Stimulated activated CD4-positive, alpha-beta T cell treated with anti-CD3 and anti-CD28 coated beads, Interleukin-4, amount 100 ng/mL, for 1 hour (primary cell): ENCODE measurements at places on chromosomes 2 and 18.

GRCh38 chr2:190927301-190927700 lies 46.7 kb downstream of the GLS start:
- DNase-seq: no peak

GRCh38 chr2:189327879-189328847 lies 113.1 kb upstream of the WDR75 start:
- no peak for DNase-seq

- no peak for DNase-seq
Measured at GRCh38 chr18:13403786-13404549, 185.4 kb downstream of the LDLRAD4 start.

- no peak for DNase-seq
Measured at GRCh38 chr2:160522951-160523710, 29.5 kb upstream of the RBMS1 start.

- no peak for DNase-seq
Measured at GRCh38 chr18:77811503-77811902, 561.9 kb downstream of the GALR1 start.

GRCh38 chr2:46236006-46236875 lies 61.0 kb upstream of the EPAS1 start:
- DNase-seq: no peak

DNA sequence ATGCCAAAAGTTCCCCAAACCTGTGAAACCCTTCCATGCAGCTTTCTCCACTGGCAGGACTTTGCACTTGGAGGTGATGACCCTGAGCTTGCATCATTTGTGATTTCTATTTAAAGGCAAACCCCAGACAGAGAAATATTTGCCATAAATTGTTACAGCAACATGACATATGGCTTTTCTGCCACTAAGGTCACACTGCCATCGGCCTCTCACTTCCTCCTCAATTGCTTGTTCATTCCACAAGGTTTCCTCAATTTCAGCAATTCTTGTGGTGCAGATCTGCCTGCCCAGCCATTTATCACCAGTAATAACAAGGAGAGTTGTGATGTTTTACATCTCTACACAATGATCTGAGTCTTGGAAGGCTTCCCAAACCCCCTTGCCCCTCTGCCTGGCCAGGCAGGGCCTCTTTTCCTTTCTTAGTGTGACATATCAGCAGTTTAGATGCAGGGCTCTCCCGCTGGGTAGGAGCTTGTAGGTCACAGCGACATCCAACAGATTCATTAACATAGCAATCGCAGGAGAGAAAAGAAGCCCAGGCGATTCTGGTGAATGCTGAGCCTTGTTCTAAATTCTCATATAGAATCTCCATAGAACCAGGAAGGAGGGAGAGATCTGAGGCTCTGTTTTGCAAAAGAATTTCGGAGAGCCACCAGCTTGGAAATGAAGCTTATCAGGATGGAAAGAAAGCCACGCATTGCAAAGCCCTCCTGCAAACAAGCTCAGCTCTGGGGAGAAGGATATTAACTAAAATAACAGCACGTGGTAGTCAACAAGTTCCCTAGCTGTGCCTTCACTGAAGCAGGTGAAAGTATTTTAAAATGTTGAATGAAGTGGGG lies 46.7 kb upstream of the ITGA6 start:
- DNase-seq: no peak

DNA sequence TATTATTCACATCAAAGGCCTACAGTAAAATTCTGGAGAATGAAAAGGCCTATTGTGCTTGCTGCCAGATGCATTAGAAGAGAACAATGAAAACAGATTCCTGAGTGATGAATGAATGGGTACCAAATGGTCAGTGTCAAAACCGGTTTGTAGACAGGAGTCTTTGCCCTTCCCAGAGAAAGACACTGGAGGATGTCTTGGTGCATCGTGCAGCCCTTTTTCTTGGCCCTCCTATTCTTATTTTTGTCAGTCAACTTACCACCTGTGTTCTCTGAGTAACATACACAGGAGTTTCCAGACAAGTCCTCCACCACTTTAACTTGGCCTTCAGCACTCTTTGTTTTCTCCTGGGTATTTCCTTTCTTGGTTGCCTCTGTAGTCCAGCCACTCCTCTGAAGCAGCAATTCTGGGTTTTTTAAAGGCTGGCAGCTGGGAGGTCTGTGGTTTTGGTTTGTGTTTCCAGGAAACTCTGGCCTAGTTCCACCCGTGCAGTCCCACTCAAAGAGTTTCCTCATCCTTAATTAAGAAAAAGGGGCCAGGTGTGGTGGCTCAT lies 29.4 kb downstream of the PSTPIP2 start:
- DNase-seq: no peak

DNA sequence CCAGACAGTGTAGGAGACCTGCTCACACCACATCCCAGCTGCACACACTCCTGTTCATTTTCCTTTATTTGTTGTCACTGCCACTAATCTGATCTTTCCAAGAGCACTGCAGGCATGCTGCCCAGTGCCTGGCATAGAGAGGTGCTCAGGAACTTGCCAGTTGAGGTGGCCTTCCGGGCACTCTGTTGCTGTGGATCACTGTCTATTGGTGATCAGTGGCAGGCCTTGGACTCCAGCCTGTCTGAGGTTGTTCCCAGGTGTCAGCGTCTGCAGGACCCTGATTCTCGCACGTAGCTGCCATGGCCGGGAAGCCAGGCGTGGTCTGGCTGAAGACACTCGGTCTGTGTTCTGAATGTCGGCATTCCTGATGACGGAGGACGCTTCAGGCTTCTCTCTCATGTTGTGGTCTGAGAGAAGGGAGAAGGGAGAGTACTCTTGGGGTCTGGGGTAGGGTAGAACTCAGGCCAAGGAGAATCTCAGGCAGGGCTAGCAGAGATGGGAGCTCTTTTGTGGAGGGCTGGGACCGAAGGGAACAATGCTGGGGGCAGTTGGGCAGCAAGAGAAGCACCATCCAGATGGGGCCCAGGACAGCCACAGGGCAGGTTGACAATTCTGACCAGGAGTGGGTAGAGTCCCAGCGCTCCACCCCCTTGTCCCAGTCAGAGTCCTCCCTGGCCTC lies 240.9 kb downstream of the MYCN start:
- no peak for DNase-seq

GRCh38 chr2:197369228-197369932 lies 58.8 kb upstream of the ANKRD44 start:
- DNase-seq: no peak

DNA sequence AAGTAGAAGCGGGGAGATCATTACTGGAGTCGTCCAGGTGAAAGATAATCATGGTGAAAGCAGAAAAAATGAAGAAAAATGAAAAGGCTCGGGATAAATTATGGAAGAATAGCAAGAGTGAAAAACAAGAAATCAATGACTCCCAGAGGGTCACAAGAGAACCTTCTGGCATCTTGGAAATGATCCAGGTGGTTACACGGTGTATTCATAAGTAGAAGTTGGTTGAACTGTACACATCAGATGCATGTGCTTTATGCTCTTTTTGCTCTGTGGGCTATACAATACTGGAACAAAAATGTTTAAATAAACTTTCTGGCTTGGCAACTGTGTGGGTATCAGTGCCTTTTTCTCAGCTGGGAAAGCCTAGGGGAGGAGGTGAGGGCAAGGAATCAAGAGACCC lies 348.9 kb downstream of the RND3 start:
- no peak for DNase-seq

DNA sequence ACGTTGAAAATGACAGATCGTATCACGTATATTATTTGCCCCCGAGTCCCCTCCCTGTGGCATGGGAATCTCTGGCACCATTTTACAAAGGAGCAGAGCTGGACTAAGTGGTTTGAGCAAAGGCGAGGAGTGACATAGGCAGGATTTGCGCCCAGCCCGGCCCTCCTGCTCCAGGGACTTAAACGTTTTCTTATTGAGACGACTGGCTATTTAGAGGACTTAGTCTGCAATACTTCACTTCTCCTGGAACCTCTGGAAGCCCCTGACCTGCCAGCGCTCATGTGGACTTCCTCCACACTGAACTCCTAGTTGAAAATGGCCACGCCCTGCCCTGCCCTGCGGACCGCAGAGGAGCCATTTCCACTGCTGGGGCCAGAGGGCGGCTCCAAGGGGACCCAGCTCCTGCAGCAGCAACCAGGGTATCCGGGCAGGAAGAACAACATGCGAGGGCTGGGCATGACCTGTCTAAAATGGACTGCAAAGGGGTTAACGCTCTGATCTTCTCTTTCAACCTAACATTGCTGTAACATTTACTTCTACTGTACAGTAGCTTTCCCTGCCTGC lies 690.7 kb downstream of the LRP1B start:
- no peak for DNase-seq

- no peak for DNase-seq
Measured at GRCh38 chr2:120885321-120885720, 149.7 kb downstream of the GLI2 start.

GRCh38 chr2:61018318-61018755 lies 282 bp upstream of the PUS10 start:
- no peak for DNase-seq

DNA sequence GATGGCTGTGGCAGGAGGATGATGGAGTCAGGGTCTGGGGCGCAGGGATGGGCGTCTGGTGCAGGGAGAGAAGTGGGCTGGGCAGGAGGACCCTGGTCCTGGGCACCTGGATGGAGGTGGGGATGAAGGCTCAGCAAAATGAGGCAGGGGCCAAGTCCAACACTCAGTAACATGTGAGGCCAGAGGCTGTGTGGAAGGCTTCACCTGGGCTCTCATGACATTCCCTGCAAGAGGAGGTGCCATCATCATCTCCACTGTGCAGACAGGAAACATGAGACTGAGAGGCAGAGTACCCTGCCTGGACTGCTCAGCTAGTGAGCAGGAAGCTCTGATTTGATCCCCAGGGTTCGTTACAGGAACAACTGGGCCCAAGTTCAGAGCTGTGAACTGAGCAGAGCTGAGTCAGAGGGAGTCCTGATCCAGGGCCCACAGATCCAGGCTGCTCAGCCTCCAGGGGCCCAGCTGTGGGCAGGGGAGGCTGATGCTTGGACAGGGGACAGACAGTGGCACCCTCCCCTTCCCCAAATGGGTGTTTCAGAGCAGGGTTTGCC lies 36.9 kb downstream of the HJURP start:
- no peak for DNase-seq

GRCh38 chr2:153388246-153388645 lies 90.3 kb downstream of the RPRM start:
- no peak for DNase-seq

DNA sequence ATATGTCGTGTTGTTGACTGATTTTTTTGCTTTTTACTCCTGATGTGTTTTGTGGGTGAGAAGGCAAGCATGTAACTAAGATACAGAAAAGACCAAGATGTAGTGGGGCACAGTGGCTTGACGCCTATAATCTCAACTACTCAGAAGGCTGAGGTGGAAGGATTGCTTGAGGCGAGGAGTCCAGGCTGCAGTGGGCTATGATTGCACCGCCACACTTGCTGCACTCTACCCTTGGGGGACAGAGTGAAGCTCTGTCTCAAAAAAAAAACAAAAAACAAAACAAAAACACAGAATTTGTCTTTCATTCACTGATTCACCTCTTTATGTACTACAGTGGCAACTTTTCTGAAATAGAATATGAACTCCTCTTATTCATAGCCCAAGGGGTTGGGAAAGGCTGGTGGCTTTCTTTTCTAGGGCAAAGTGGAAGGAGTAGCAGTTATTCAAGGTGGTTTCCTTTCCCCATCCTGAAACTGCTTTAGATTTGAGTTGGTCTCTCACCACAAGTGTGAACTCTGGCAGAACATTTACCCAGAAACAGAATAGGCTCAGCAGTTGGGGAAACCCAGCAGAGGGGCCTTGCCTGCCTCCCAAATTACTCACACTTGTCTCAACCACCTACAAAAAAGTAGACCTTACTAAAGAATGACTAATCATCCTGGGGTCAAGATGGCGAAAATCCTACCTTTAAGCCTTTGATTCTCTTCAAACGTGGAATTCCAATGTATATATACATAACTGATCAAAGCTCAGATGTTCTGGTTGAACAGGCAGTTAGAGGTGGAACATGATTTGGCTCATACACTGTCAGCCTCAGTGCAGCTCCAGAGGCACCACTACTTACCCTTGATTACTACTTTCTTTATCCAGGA lies 6.5 kb downstream of the TANK start:
- DNase-seq: peak; percentile 54

DNA sequence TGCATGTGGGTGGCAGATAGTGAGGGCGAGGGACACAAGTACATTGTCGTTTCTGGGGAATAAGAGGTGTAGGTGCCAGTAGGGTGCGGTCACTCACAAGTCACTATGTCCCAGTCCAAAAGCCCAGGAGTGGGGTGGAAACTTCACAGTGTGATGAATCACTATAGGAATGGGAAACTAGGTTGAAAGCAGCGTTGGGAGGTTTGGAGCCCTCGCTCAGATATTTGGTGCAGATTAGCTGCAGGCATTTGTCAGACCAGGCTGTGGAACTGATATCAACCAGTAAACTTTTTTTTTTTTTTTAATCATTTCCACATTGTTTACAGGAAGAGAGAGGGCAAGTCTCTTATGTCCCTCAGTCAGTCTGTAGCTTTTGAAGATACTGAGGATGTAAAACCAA lies 121.8 kb downstream of the CERS6 start:
- no peak for DNase-seq

GRCh38 chr2:180520921-180521581 lies 459.4 kb upstream of the UBE2E3 start:
- DNase-seq: no peak

- DNase-seq: no peak
Measured at GRCh38 chr18:7605705-7606104, 38.6 kb downstream of the PTPRM start.
